ENCODE measurements at places on chromosomes 5 and 9. TPM values are rescaled to one million over a fixed set of nuclear protein-coding genes. Genes with fewer than 3 reads are reported as not detected.

The CAMK4 gene
- total RNA-seq, result 0.42 TPM

The TMCO6 gene
- total RNA-seq, result 5.1 TPM

The GFI1B gene
- total RNA-seq, result not detected

The PKD2L2 gene
- total RNA-seq, result 4.8 TPM

The ZNF883 gene
- total RNA-seq, result 0.92 TPM

The F2RL1 gene
- 0.20 TPM for total RNA-seq

The DNAH5 gene
- total RNA-seq, result 0.03 TPM

The PIGO gene
- 6.9 TPM for total RNA-seq

The PCDH1 gene
- total RNA-seq, result 15.9 TPM

The CORO2A gene
- total RNA-seq, result 0.29 TPM

The PCDHGA9 gene
- total RNA-seq, result 1.1 TPM

The PIP5KL1 gene
- not detected for total RNA-seq

The LRRC26 gene
- not detected for total RNA-seq

The PDCD1LG2 gene
- total RNA-seq, result 1.7 TPM

The HMMR gene
- total RNA-seq, result 1.3 TPM

The FGF10 gene
- total RNA-seq, result 0.23 TPM

The DAB2IP gene
- 68.2 TPM for total RNA-seq

The IL4 gene
- not detected for total RNA-seq

The RNF183 gene
- total RNA-seq, result not detected

The ATOX1 gene
- 71.6 TPM for total RNA-seq

The TICAM2 gene
- total RNA-seq, result 0.95 TPM

The GDNF gene
- total RNA-seq, result 2.3 TPM

The SPATA6L gene
- 0.39 TPM for total RNA-seq

The TEX48 gene
- total RNA-seq, result not detected

The FBP2 gene
- 12.1 TPM for total RNA-seq

The TMEM8B gene
- total RNA-seq, result 5.9 TPM

The CXCL14 gene
- total RNA-seq, result 96.2 TPM

The HTR1A gene
- total RNA-seq, result not detected

The SOX30 gene
- not detected for total RNA-seq

The XPA gene
- total RNA-seq, result 4.8 TPM

The THBS4 gene
- total RNA-seq, result 336 TPM

The UBAC1 gene
- 261 TPM for total RNA-seq

The C1QTNF3 gene
- not detected for total RNA-seq

The POU4F3 gene
- total RNA-seq, result not detected

The NTNG2 gene
- 0.18 TPM for total RNA-seq

The ZNF483 gene
- 0.12 TPM for total RNA-seq

The SIMC1 gene
- total RNA-seq, result 45.8 TPM

The CCNO gene
- not detected for total RNA-seq

All from gastrocnemius medialis (tissue), 4 donors.